ENCODE measurements at places on chromosomes 1 and 21.
A peak's percentile ranks its signal among the peaks of the same experiment; 100 is the strongest.

DNA sequence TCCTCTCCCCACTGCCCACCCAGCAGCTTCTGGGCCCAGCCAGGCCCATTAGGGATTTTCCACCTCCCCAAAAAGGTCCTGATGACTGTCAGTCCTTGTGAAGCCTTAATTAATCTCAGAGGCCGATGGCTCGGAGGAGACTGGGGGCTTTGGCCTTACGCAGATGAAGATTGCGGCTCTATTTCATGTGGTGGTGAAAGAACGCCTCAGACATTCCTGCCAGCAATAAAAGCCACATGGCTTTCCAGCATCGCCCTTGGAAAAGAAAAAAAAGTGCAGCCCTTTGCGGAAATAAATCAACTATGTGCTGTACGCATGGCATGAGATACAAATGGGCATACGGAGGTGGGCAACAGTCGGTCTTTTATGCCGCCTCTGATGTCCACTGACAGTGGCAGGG lies 6.6 kb upstream of the RUNX3 start:
- DNase-seq, result no peak

DNA sequence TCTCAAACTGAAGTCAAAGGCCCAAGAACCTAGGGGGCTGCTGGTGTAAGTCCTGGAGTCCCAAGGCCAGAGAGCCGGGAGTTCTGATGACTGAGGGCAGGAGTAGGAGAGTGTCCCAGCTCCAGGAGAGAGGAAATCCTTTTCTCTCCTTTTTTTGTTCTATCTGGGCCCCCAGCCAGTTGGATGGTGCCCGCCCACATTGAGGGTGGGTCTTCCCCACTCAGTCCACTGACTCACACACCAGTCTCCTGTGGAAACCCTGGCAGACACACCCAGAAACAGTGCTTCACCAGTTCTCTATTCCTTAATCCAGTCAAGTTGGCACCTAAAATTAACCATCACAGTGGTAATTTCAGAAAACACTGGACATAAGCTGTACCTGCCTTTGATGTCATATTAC lies 12.7 kb upstream of the WDR26 start:
- no peak for DNase-seq

DNA sequence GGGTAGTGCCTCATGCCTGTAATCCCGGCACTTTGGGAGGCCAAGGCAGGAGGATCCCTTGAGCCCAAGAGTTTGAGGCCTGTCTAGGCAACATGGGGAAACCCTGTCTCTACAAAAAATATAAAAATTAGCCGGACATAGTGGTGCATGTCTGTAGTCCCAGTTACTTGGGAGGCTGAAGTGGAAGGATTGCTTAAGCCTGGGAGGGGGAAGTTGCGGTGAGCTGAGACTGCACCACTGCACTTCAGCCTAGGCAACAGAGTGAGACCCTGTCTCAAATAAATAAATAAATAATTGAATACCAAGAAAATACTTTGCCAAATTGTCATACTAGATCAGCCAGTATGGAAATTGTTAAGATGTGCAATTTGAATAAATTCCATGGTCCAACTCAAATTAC lies 5.9 kb upstream of the RBBP5 start:
- no peak for DNase-seq

- DNase-seq, result no peak
Observed at GRCh38 chr1:87179851-87180519, 148.7 kb upstream of the LMO4 start.

DNA sequence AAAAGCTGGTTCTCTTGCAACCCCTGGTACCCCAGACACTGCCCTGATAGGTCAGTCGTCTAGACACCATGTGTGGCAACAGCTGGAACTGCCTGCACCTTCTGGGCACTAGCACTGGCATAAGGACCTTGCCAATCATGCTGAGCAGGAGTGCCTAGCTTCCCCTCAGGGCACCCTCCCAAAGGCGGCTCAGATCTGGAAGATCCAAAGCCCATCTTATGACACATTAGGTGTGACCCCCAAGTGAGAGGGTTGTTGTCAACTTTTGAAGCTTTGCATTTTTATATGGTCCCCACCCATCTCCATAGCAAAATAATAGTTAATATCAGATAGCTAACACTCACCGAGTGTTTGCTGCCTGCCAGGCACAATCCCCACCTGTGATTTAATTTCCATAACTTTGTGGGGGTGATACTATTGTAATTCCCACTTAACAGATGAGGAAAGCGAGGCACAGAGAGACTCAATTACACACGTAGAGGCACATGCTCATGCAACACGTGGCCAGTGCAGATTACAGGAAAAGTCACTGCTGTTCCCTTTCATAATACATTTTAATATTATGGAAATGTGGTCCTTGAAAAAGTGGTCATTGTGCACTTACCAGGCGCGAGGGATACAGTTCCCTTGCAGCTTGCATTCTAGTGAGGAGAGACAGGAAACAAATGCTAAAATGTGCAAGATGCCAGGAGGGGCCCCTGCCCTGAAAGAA lies 25.8 kb downstream of the EXOC8 start:
- peak; percentile 42 for DNase-seq

- no peak for DNase-seq
Observed at GRCh38 chr1:46517932-46518498, 28.4 kb downstream of the DMBX1 start.

All from vagina (tissue), 2 donors.